Stimulated activated CD4-positive, alpha-beta T cell treated with anti-CD3 and anti-CD28 coated beads, Interleukin-4, amount 100 ng/mL, for 48 hours (primary cell): ENCODE measurements at places on chromosomes 7 and 10.

- DNase-seq = no peak
Observed at GRCh38 chr7:44846816-44847508, 925 bp downstream of the H2AZ2 start.

DNA sequence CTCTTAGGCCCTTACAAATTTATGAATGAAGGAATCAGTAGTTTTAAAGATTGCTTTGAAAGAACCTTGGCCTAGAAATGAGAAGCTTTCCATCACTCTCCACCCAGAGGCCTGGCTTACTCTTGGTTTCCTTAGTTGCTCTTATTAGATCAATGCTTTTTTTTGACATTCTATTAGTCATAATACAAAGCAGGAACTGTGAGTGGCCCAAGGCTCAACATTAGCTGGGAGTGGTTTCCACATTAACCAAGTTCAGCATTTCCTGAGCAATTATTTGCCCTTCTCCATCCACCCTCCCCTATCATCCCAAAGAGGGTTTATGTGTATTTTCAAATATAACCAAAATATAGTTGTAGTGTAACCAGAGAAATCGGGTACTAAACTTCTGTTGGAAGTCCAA lies 103.4 kb upstream of the FAM204A start:
- no peak for DNase-seq

DNA sequence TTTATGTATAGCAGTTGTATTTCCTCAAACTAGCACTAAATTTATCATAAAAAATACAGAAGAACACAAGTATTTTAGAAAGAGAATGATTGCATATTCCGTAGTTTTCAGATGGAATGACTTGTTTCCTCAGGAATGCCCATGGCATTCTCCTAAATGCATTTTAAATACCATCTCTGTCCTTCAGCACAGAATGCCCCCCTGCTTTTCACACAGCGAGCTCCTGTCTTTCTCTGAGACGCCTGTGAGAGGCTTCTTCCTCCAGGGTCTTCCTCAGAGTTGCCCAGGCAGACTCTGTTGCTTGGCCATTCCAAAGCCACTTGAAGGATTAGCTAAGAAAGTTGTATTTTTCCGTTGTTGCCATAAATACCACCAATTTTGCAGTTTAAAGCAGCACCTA lies 10.1 kb downstream of the LANCL2 start:
- DNase-seq = no peak

- no peak for DNase-seq
Observed at GRCh38 chr7:67251986-67252558, 255.4 kb downstream of the TYW1 start.

DNA sequence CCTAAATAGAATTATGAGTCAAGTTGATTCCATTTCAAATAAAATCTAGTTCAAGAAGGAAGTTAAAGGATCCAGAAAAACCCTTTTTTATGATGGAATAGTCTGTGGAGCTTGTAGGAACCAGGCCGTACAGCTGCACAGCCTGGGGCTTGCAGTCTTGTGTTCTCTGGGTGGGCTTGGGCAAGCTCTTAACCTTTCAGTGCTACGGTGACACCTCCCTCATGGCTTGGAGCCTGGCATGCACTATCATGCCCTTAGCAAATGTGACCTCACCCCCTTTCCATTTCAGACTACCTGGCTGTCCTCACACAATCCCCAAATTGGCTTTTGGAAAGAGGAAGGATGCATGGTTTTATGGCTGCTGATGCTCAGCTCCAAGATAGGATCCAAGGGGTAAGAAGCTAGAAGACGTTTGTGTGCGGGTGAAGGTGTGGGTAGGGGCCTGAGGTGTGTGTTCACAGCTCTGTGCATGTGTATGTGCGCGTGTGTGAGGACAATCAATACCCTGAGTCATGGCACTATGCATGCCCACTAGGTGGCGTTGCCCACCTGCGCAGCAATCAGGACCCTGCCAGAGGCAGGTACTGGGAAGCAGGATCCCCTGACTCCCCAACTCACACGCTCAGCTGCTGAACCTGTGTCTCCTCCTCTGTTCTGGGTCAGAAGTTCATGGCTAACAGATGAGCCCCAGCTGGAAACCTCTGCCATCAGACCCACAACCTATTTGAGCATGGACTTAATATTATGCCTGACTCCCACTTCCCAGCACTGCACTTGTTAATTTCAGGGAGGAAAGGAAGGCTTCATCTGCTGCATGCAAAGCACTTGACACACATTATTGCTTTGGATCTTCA lies 113.4 kb downstream of the PTPN20 start:
- DNase-seq = peak; percentile 60

DNA sequence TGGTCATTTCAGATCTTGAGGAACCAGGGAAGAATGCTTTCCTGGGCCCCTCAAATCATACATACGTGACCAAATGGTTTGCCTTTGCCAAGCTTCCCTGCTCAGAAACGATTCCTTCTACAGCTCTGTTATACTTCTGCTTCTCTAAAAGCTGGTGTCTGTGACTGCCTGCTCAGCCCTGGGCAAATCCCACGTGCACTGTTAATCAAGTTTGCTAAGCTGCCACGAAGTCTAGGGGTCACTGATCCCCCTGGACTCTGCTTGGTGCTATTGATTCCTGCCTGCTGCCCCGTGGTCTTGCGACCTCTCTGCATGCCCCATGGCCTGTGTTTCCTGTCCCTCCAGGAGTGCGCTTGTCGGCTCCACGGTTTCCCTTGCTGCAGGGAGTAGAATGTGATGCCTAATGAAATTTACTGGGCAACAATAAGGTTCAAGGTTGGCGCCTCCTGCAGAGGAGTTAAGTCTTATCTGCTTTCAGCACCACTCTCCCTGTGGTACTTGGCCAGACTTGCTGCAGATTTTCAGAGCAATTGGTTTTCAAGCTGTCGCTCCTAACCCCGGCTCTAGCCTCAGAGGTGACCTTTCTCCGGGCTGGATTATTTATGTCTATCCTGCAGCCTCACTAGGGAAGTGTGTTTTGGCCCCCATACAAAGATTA lies 201.6 kb upstream of the FZD8 start:
- DNase-seq = no peak

GRCh38 chr7:31107106-31108090 lies 55.3 kb downstream of the ADCYAP1R1 start:
- no peak for DNase-seq

DNA sequence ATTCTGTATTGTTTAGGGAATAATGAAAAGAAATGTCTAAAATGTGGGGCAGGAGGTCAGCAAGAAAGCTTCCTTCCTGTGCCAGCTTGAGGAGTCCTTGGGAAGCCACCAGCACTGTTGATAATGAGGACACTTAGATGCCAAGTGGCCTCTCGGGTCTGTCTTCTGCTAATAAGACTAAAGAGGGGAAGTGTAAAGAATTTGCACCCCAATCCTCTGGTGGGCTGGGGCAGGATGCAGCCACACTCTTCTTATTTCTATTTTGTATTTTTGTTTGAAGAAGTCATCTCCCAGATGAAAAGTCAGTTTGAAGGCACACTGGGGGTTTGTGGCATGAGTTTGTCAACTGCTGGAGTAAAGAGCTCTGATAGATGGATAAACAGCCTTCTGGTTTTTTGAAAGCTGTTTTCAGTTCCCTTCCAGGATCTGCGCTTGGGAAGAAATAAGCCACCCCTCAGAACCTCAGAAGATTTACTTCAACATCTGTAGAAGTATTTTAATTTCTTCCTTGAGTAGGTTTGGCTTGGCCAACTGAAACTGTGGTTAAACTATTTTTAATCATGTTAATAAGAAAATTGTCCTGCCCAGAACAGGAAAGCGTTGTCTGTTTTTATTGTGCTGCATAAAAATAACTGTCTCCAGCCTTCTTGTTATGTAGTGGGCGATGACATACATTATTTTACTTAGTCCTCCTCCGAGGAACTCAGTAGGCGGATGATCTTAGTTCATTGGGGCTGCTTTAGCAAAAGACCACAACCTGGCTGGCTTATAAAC lies 128.8 kb upstream of the GPR26 start:
- DNase-seq = no peak

GRCh38 chr10:25989951-25990350 lies 55.9 kb downstream of the MYO3A start:
- DNase-seq = no peak

- no peak for DNase-seq
Observed at GRCh38 chr10:43049081-43049551, 27.8 kb upstream of the RET start.

DNA sequence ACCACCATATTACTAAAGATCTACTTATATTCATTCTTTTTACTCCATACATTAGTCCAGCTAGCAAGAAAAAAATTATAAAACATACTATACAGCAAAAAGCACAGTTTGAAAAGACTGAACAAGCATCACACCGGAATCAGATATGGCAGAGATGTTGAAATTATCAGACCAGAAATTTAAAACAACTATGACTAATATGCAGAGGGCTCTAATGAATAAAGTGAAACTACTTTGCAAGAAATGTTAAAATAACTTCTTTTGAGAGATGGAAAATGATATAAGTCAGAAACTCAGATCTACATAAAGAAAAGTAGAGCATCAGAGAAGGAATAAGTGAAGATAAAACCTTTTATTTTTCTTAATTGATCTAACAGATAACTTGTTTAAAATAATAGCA lies 50.9 kb downstream of the SGCE start:
- no peak for DNase-seq

GRCh38 chr7:150365194-150365593 lies 3.4 kb upstream of the REPIN1 start:
- DNase-seq = no peak

DNA sequence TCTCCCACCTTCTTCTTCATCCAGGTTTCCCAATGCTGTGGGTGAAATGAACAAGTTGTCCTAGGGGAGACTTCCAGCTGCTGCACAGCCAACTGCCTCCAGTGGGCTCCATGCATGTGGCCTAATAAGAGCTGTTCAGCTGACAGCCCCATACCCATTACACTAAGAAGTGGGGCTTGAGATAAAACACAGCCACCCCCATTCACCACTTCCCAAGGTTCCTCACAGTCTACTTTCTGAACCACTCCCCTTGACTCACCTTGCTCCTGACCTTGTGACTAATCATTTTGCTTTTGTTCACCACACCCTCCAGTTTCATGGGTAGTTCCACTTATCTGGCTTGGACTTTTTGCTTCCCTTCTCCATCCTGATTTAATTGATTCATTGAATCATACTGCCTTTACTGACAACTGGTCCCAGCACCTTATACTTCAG lies 119.3 kb downstream of the CABCOCO1 start:
- DNase-seq = no peak

DNA sequence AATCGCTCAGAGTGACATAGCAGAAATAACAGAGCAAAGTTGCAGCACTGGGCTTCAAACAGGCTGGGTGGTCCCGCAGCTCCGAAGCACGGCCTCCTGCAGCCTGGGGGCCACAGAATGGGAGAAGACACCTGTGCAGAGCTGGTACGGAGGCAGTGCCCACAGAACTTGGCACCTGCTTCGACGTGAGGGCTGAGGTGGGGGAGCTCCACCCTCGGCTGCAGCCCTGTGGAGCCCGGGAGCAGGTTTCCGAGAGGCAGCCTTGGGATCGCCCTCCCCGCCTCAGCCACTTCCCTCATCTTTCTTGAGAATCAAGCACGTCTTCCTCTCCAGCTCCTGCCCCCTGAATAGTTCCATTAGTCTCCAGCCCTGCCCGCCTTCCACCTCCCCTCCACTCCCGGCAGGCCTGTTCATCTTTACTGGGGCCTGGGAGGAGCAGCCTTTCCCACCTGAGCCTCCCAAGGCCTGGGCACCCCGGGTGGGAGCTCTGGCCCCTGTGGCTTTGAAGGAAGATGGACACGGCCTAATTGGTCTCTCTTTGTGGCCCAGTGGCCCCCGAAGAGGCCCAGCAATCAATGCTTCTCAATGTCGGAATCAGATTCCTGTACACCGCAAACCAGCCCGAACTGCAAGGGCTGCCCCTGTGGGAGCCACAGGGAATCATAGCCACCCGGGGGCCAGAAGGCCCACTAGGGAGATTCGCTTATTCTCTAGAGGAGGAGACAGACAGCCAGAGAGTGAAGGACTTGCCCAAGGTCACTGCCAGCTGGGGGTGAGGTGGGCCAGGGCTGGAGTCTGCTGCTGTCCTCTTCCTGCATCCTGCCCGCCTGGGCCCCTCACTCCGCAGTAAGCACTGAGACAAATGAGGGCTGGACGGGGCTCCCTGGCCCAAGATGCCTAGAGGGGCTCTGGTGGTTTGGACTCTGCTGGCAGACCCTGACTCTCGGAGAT lies 17.0 kb upstream of the PCBD1 start:
- no peak for DNase-seq
